Smooth muscle cell of the coronary artery (primary cell): ENCODE measurements at places on chromosomes 7 and 10. TPM values are rescaled to one million over a fixed set of nuclear protein-coding genes. Genes with fewer than 3 reads are reported as not detected.

The NPSR1 gene
- total RNA-seq: not detected in 2 replicates

The PNLIP gene
- total RNA-seq: not detected in 2 replicates

The RET gene
- total RNA-seq: 0.59 TPM in 1 of 2 replicates, not detected in the other

The CD36 gene
- total RNA-seq: 0.45 and 132 TPM in 2 replicates

The FIS1 gene
- total RNA-seq: 326 and 344 TPM in 2 replicates

The LIPK gene
- not detected in 2 replicates for total RNA-seq

The GDF10 gene
- total RNA-seq: 1.1 TPM in 1 of 2 replicates, not detected in the other

The ELFN1 gene
- total RNA-seq: 0.08 and 3.2 TPM in 2 replicates

The SEMA3A gene
- 6.0 and 91.7 TPM in 2 replicates for total RNA-seq

The LRRC18 gene
- total RNA-seq: not detected in 2 replicates

The NUTM2A gene
- 0.12 and 0.15 TPM in 2 replicates for total RNA-seq

The TFEC gene
- total RNA-seq: under 0.01 and 0.12 TPM in 2 replicates

The NEUROD6 gene
- not detected in 2 replicates for total RNA-seq

The EN2 gene
- under 0.01 TPM in 1 of 2 replicates, not detected in the other for total RNA-seq

The PEX1 gene
- 10.1 and 12.8 TPM in 2 replicates for total RNA-seq

The KCNIP2 gene
- 0.30 and 1.1 TPM in 2 replicates for total RNA-seq

The PRTFDC1 gene
- total RNA-seq: 12.6 and 40.1 TPM in 2 replicates

The PPP1R17 gene
- total RNA-seq: not detected in 2 replicates

The MYL10 gene
- total RNA-seq: not detected in 2 replicates

The TBL2 gene
- 83.4 and 114 TPM in 2 replicates for total RNA-seq

The FKBP9 gene
- 252 and 474 TPM in 2 replicates for total RNA-seq

The OR2A5 gene
- total RNA-seq: not detected in 2 replicates

The GNAT3 gene
- total RNA-seq: not detected in 2 replicates

The CNPY1 gene
- total RNA-seq: not detected in 2 replicates

The ODAD2 gene
- total RNA-seq: 0.12 TPM in 1 of 2 replicates, not detected in the other
